ENCODE measurements at places on chromosomes 7 and 10. TPM values are rescaled to one million over a fixed set of nuclear protein-coding genes. Genes with fewer than 3 reads are reported as not detected.

Gene ADAM8
- 0.13 TPM for total RNA-seq

Gene MOGAT3
- total RNA-seq: not detected

Gene RHEB
- 98.8 TPM for total RNA-seq

Gene PNLIPRP1
- total RNA-seq: not detected

Gene CHST15
- 27.0 TPM for total RNA-seq

Gene GIMAP1
- 10.4 TPM for total RNA-seq

Gene ZNF488
- total RNA-seq: not detected
